ENCODE measurements at places on chromosomes 3 and 15.

DNA sequence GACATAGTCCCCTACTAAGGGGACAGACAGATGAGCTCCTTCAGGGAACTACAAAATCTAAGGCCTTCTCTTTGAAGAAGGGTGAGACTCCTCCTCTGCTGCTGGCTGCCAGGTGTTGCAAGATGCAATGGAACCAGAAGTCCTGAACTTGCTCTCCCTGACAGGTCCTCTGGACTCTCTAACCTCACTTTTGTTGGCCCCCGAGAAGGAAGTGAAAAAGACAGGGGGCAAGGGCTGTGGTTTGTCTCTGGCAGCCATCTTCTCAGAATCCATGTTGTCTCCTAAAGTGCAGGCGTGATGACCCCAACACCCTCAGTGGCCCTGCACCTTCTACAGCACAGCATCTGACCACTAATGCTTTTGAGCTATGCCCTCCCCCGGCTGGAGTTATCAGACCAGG, 292.5 kb downstream of the CHST2 start:
- DNase-seq = peak; percentile 8

GRCh38 chr3:10192953-10193691, 28.4 kb downstream of the IRAK2 start:
- peak; percentile 92 for DNase-seq

DNA sequence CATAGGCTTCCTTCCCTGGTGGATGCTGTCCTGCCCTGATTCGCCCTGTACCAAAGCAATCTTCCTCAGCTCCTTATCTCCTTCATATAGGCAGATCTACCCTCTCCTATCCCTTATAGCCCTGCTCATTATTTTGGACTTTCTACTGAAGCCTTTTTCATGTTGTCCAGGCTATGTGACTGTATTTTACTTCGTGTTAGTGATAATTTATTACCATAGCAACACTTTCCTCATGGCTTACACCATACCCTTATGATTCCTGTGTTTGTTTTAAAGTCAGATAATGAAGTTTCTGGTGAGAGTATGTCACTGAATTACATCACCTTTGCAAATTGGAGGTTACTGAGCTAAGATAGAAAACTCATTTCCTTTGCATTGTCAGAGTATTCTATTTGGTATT, 352.6 kb downstream of the NLGN1 start:
- no peak for DNase-seq

- no peak for DNase-seq
These were observed 16.1 kb upstream of the ATP8B4 start for GRCh38 chr15:50135031-50135551.

DNA sequence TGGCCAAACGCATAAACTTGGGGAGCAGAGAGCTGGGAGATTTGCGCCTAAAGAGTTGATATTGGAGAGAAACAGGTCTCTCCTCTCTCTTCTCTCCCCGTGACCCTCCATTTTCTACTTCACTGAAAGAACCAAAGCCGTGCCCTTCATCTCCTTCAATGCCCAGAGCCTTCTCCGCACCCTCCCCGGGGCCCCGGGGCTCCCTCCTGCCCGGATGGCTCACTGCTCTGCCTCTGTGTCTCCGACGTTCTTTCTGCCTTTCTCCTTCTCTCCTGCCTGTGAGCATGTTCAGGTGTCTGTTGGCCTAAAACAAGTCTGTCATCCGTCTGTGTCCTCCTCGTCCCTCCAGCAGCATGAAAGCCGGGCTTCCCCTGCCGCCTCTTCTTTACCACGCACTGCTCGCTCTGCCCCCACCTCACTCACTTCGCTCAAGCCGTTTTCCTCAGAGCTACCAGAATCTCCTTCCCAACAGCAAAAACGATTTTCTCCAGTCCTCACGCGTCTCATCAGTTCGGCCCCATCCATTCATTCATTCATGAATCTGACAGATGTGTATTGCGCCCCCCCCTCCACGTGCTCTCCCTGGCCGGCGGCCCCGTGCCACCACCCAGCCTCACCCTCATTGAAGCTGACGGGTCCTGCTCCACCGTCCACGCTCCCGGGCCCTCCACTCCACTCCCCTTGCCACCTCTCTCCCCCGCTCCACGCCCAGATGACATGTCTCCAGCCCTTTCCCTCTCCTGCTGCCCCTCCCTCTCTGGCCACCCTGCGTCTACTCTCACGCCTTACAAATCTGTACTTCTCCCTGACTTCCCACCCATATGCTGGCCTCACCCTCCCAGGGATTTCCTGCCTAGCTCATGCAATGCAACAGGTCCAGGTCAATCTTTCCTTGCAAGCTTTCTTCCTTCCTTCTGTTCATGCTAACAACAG, 10.2 kb downstream of the MUC4 start:
- DNase-seq = no peak

- DNase-seq = no peak
These were observed 246.2 kb downstream of the FAM43A start for GRCh38 chr3:194931865-194932264.

DNA sequence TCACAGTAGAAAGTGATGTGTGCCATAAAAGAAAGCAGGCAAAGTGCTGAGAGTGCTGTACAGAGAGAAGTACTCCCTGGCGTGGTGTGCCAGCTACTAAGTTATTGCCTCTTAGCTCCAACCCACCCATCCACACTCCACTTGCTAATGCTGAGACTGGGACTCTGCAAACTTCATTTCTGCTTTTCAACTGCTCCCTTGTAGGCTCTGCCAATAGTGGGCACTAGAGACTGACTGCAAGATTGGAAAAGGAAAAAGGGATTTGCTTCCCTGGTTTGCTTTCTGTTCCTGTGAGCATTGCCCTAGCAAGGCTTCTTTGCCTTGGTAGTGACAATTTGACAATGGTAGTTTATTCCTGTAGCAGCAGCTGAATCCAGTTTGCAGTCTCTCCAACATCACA, 56.5 kb upstream of the TMEM108 start:
- DNase-seq = no peak

GRCh38 chr3:179760944-179761343, 108.1 kb downstream of the USP13 start:
- no peak for DNase-seq

- no peak for DNase-seq
These were observed 747.8 kb upstream of the GBE1 start for GRCh38 chr3:82509106-82509842.

DNA sequence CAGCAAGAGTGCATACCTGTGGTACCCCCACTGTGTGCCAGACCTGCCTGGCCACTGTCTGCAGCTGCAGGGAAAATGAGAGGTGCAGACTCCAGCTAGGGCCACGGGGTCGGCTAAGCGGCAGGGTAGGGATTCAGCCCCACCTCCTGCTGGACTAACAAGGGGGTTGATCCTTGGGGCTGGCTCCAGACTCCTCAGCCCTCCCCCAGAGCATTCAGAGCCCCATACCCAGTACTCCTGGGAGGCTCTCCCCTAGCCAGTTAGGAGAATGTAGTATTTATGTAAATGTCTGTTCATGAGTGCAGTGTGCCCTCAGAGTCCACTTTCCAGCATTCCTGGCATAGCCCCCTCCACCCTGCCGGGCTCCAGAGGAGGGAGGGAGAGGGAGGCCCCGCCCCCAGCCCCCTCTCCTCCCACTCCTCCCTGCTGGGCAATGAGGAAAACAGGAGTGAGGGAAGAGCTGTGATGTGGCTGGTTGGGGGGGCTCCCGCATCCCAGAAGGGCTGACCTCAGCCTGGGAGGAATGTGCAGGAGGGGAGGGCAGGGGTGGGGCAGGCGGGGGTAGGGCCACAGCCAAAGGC, 4.5 kb upstream of the SEMA3B start:
- no peak for DNase-seq

- DNase-seq = no peak
These were observed 1.6 kb upstream of the BNC1 start for GRCh38 chr15:83285979-83286553.

GRCh38 chr3:194312743-194313281, 38.3 kb downstream of the CPN2 start:
- DNase-seq = no peak

- no peak for DNase-seq
These were observed 72.8 kb upstream of the THSD4 start for GRCh38 chr15:71042356-71042922.

GRCh38 chr3:35664460-35664919, 25.2 kb downstream of the ARPP21 start:
- peak; percentile 32 for DNase-seq

DNA sequence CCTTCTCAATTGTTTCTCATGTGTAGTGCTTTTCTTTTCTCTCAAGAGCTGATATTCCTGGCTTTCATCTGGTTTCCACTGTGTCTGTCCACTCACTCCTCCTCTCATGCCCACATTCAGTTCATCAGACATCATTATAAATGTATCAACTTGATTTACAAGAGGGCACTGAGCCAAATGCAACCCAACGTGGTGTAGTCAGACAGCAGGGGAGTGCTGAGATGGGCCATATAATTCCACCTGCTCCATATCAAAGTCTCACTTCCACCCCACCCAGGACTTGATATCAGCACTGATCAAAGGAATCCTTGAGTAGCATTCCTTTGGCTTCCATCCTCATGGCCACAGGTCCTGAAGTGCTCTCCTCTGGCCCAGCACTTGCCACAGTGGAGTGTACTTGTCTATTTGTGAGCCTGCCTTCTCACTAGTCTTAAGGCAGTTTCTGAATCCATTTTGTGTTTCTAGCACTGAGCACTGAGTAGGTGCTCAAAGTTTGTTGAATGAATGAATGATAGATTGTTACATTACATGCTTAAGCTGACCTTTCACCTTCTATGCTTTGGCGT, 252.8 kb downstream of the CLSTN2 start:
- no peak for DNase-seq

- DNase-seq = peak; percentile 66
These were observed 25.7 kb downstream of the FAM3D start for GRCh38 chr3:58640700-58641372.

GRCh38 chr3:43965656-43966055, 274.9 kb downstream of the ABHD5 start:
- no peak for DNase-seq

DNA sequence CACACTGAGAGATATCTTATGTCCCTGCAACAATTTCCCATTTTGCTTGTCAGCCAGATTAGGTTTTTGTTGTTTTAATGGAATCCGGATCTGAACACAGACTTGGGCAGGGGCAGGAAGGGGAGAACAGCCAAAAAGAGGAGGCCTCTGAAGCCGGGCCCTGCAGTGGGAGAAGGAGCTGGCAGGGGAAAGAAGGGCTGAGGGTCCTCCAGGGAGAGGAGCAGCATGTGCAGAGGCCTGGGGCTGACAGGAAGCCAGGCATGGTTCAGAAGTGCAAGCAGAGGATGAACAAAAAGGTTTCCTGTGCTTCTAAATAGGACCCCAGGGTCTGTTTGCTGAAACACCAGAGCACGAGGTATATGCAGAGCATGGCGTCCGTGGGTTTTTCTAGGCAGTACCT, 49.1 kb upstream of the POMGNT2 start:
- no peak for DNase-seq

GRCh38 chr3:116200956-116201690, 244.2 kb downstream of the LSAMP start:
- DNase-seq = no peak

DNA sequence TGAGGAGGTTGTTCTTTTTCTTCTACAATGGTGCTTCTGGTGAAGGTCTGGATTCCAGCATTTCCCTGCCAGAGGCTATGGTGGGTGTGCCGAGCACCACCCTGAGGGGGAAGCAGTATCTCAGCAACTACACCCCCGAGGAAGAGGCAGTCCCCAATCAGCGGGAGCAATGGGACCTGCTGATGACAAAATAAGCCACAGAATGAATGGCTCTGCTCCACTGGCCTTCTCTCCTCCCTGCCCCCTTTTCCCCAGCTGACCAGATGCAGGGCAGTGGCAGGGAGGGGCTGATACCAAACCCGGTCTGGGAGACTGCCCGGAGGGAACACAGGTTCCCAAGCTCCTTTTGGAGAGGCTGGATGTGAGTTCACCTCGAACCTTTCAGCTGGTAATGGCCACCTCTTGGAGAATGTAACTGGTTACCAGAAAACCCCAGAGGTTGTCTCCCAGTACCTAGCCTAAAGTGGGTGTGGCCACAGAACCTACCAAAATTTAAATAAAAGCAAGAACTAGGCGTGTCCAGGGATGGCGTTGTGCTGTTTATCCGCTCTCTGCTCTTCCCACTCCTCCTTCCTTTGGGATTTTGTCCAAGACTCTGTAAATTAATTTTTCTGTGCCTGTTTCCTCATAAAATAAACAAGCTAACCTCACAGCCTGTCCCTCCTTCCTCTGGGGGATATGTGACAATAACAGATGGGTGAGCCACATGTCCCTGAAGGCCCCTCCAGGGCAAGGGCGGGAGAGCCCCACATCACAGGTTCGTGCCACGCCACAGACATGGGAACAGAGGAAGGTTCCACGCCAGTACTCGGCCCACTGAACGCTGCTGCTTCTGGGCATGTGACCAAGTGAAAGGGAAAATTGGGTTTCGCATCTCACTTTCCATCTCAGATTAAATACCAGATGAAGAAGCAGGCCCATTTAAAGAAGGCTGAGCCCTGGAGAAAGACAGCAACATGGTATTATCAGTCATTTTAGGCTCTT, 35.1 kb upstream of the SPTBN5 start:
- DNase-seq = peak; percentile 85

DNA sequence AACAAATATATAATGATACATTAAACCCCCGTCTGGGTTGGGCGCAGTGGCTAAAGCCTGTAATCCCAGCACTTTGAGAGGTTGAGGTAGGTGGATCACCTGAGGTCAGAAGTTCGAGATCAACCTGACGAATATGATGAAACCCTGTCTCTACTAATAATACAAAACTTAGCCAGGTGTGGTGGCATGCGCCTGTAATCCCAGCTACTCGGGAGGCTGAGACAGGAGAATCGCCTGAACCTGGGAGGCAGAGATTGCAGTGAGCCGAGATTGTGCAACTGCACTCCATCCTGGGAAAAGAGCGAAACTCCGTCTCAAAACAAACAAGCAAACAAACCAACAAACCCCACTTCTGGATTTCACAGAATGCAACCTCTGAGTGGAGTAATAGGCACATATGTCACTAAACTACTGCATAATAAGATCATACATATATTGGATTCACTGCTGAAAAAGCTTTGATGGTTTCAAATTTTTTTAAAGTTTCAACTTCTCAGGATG, 718.2 kb downstream of the SI start:
- no peak for DNase-seq

DNA sequence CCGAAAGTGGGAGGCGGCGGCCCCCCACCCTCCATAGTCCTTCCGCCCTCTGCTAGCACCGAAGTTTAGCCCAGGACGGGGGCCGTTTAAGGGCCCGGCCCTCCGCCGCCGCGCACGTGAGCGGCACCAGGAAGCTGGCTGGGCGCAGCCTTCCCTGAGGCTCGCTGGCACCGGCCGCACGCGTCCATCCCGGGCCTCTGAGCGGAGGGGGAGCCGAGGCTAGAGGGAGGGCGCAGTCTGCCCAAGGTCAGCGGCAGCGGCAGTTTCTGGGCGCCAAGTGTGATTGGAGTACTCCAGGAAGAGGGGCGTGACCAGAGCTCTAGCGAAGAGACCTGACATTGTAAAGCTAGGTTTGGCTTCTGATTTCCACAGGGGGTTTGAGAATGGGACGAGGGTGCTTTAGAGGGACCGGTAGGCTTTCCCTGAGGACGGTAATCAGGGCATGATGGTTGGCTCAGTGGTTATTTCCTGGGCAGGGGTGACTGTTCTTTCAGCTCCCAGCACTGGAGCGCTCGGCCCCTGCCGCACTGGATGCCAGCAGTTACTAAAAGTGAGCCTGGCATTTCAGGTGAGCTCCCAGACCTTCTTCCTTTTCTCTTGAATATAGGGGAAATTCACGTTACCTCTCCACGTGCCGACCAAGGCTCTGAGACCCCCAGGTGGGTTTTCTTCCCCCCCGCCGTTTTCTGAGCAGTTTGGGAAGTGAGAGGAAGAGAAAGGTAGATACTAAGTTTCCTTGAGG, 853 bp downstream of the TEX264 start:
- peak; percentile 79 for DNase-seq

All from GM12865 (cell line).